ENCODE measurements at places on chromosomes 1 and 21. TPM values are rescaled to one million over a fixed set of nuclear protein-coding genes. Genes with fewer than 3 reads are reported as not detected.

S100A7A gene
- total RNA-seq = not detected

IL19 gene
- not detected for total RNA-seq

LY9 gene
- total RNA-seq = 0.33 TPM

SPATA21 gene
- total RNA-seq = not detected

FCRL5 gene
- total RNA-seq = 0.15 TPM

CD247 gene
- total RNA-seq = 1.4 TPM

DNA sequence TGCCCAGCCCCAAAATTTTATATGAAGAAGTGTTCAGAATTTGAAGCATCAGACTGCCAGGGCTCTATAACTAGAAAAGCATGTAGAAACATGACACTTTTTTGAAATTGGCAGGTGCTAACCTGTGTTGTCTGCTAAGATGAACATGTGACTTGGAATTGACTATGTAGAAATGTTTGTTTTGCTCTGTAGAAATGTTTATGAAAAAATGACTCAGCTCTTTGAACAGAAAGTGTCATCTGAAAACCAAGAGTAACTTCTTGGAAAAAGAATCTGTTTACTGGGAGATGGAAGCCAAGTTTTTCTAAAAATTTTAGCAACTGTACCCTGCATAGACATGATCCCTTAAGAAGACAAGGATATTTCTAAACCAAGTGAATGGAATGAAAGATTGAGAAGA is 59.2 kb downstream of the LHX9 start:
- no peak for DNase-seq

DNA sequence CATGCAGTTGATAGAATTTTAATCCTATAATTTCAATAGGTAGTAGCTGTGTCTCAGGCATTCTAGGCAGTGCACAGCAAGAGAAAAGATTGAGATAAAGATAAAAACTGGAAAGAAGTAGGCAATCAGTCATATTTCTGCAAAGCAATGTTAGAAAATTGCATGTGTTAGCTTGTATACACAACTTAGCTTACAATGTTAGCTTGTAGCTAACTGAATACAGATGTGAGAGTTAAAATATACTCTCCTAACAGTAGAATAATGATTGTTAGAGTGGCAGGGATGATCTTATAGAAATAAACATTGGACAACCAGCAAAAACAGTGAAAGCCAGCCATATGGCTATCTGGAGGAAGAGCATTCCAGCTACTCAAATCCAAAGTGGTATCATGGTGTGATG is 29.0 kb downstream of the PTPRC start:
- DNase-seq = no peak

GRCh38 chr1:154623358-154623757 is 15.4 kb upstream of the ADAR start:
- DNase-seq = no peak

DNA sequence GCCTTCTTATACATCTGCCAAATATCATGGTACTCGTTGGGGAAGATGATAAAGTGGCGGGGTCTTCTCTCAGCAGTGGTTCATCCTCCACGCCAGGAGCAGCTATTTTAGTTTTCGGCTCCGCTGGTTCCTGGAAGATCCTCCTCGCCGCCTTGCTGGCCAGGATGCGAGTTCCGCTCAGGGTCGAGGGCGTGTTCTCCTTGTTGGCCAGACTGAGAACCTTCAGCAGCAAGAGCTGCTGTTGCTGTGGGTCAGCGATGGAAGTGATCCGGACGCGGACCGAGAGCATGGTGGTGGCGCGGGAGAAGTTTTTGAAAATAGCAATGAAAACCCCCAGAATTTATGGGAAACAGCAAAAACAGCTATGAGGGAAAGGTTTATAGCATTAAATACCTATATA is 11.4 kb upstream of the CFAP126 start:
- no peak for DNase-seq

- no peak for DNase-seq
Observed at GRCh38 chr1:186977266-186977957, 148.7 kb downstream of the PLA2G4A start.

GRCh38 chr1:90708826-90709225 is 8.3 kb downstream of the BARHL2 start:
- DNase-seq = no peak

GRCh38 chr1:116006486-116006964 is 30.2 kb downstream of the SLC22A15 start:
- DNase-seq = no peak

DNA sequence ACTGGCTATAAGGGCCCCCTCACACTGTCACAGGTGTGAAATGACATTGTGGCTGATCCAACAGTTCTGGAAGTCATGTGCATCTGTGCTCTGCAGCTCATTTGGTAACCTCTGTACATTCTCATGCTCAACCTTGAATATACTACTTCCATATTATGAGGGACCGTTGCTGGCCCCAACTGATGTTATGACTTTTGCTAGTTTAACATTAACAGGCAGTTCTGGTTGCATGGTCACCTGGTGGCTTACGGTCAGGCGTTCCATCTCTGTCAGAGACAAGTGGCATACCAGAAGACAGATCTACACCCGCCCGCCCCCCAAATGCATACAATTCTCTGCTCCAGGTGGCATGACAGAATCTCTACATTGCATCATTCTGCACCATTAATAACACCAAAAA is 6.0 kb upstream of the DIP2A start:
- no peak for DNase-seq

DNA sequence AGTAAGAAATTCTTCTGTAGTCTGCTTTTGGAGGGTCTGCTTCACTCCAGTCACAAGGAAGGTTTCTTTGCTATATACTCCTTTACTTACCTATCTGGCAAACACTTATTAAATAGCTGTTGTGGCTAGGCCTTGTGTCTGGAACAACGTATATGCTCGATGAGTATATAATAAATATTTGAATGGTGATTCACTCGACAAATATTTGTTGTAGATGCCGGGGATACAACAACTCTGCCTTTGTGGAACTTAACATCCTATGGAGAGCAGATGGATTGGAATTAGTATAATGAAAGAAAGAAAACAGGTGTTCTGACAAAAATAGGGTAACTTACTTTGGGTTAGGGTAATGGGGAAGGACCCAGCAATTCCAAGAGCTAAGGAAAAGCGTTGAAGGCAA is 31.1 kb downstream of the KPNA6 start:
- DNase-seq = no peak

DNA sequence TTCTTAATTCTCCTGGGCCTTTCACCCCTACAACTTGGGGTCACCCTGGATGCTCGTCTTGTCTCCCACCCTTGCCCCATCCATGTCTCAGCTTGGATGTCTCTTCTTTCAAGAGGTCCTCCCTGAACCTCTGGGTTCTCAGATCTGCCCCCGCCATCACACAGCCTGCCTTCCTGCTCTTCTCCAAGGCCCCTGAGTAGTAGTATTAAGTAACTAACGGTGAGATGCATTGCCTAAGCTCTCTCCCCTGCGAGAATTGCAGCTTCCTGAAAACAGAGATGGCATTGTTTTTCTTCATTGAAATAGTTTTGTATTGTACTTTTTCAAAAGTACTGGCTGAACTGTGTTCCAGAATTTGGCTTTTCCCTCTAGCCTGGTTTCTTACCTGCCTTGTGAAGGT is 16.0 kb downstream of the MIIP start:
- no peak for DNase-seq

- DNase-seq = no peak
Observed at GRCh38 chr1:8198522-8198921, 119.4 kb upstream of the SLC45A1 start.

DNA sequence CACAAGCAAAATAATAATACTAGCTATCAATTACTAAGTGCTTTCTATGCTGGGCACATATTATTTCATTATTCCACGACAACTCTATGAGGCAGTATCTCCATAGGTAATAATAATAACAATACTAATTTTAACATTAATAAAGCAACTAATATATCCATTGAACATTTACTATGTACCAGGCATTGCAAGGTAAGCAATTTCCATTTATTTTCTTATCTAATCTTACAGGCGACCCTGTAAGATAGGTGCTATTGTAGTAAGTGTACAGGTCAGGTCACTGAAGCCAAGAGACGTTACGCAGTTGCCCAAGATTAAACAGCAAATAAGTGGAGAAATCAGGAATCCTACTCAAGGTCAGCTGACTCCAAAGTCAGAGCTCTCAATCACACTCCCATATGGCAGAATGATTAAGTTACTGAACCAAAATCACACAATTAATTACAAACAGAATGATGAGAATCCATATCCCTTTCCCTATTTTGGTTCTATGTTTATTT is 198.4 kb downstream of the SLC45A1 start:
- DNase-seq = no peak

Measured in thyroid gland (tissue), 4 donors.